ENCODE measurements at places on chromosomes 2 and 18.
A peak's percentile ranks its signal among the peaks of the same experiment; 100 is the strongest.

DNA sequence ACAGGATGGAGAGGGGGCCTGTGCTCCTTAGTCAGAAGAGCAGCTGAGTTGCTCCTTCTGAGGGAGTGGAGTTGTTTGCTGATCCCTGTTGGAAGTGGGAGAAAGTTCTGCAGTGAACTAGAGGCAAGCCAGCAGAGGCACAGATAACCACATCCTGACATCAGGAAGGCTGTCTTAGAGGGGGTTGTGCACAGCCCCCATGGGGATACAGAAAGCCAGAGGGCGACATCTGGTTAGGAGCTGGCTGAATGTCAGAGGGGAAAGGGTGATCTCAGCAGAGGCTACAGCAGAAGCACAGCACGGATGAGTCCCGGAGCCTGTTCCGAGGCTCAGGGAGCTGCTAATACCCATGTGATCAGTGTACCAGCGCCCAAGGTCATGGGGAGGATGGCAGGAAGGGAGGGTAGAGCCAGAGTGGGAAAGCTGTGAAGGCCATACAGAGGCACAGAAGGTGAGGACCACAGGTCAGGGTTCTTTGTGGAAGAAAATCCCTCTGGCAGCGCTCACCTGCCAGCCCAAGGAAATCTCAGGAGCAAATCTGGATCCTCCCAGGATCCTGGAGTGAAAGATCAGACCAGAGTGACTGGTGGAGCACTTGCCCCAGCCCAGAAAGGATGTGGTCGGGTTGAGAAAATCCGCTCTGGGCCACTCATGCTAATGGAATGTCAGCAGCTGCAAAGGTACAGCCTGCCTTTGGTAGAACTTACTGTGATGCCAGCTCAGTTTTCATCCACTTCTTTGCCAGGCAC is 111.8 kb downstream of the STPG4 start:
- no peak for DNase-seq

- no peak for DNase-seq
Measured at GRCh38 chr2:128608921-128609880, 290.5 kb upstream of the HS6ST1 start.

- peak; percentile 40 for DNase-seq
Measured at GRCh38 chr18:2889761-2890192, 43.0 kb downstream of the EMILIN2 start.

- no peak for DNase-seq
Measured at GRCh38 chr18:79426376-79427300, 30.9 kb downstream of the NFATC1 start.

DNA sequence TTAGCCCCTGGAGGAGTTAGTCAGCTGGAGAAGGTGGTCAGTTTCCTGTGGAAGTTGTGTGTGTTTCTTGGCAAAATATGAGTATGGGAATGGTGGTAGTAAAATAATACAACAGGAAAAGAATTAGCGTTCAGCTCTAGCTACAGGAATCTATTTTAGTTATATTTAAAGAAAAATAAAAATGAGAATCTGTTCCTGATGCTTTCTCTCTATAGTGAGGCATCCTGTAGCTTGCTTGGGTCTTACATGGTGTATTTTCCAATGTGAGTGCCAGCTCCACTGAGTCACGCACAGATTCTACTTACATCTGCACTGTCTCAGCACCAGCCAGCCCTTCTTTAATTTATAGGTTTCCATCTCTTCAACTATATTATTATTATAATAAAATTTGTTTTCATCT is 132.2 kb downstream of the BIRC6 start:
- DNase-seq, result no peak

DNA sequence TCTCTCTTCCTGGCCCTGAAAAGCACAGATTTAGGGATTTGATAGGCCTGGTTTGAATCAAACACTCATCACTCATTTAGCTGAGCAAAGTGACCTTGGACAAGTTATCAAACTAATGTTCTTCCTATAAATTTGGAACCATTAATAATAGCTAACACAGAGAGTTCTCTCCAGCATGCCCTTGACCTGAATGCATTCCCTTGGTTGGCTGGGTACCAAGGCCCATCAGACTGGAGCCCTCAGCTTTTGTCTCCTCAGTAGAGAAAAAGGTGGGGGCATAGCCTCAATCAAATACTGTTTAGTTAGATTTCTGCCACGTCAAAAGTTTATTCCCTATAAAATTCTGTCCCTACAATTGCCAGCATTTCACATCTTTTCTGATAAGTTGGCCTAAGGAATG is 13.8 kb upstream of the MRPL19 start:
- DNase-seq, result no peak

DNA sequence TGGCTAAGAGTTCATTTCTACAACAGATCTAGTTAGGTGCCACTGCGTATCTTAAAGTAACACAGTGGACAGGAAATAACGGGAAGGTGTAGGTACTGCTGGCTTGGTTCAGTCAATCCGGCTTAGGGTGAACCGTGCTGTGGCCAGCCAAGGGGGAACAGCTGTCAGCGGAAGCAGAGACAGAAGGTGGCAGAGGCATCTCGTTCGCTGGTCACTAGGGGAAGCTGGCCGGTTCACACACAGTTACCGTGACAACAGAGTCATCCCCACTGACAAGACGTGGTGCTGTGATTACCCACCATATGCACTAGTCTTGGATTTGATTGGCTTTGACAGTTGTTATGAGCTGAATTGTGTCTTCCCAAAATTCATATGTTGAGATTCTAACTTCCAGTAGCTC is 58.8 kb upstream of the HDAC4 start:
- no peak for DNase-seq

- DNase-seq, result no peak
Measured at GRCh38 chr2:208266936-208267335, 881 bp downstream of the PIKFYVE start.

DNA sequence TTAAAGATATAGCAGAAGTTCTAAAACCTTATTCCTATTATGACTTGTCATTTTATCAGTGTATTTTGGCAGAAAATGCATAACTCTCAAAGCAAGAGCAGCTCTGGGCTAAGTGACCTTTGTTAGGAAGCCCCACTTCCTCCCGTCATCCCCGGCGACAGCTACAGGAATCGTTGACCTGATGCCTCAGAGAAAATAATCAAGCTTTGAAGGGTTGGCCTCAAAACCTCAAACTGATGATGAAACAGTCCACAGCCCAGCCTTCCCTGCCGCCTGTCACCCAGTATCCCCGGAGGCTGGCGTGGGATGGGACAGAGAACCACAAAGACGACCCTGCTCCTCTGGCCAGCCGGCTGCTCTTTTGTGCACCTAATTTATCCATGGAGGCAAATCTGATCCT is 65.3 kb downstream of the KCNF1 start:
- no peak for DNase-seq

- DNase-seq, result no peak
Measured at GRCh38 chr18:63788447-63789096, 13.4 kb downstream of the SERPINB7 start.

DNA sequence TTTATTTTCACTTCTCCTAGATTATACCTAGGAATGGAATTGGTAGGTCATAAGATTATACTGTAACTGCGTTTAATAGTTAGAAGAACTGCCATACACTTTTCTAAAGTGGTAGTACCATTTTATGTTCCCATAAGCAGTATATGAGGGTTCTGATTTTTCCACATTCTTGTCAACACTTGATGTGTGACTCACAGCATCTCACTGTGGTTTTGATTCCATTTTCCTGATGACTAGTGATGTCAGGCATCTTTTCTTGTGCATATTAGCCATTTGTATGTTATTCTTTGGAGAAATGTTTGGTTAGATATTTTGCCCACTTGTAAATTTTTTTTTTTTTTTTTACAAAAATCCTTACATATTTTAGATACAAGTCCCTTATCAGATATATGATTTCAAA is 2.3 kb downstream of the DCAF17 start:
- DNase-seq, result no peak

DNA sequence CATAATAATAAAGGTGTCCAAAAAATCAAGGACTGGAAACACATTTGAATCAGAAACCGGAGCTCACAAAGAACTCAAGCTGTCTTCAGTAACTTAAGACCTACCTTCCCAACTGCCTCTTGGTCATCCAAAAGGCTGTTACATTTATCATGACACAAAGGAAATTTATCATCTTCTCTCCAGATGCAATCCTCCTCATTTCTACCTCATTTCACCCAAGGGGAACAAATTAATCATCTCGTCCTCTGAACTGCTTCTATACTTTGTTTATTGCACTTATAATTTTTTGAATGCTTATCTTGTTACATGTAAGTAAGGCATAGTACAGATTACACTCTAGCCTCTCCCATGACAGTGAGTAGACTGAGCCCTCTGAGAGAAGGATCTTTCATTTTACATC is 105.1 kb upstream of the RGPD4 start:
- DNase-seq, result no peak

Measured in HAP-1 (cell line).